ENCODE measurements at places on chromosomes 3 and 15. TPM values are rescaled to one million over a fixed set of nuclear protein-coding genes. Genes with fewer than 3 reads are reported as not detected.

ONECUT1 gene
- total RNA-seq, result not detected

HES1 gene
- 11.4 TPM for total RNA-seq

NAALADL2 gene
- total RNA-seq, result 5.2 TPM

TNFSF10 gene
- 15.7 TPM for total RNA-seq

ADIPOQ gene
- 19.3 TPM for total RNA-seq

GASK1A gene
- 0.92 TPM for total RNA-seq

TGM4 gene
- not detected for total RNA-seq

SYNPR gene
- total RNA-seq, result not detected

ROPN1B gene
- total RNA-seq, result 4.6 TPM

CCR9 gene
- total RNA-seq, result not detected

RBPMS2 gene
- total RNA-seq, result 255 TPM

DNAJC17 gene
- 19.7 TPM for total RNA-seq

SEC22C gene
- 23.9 TPM for total RNA-seq

SPPL2A gene
- 94.5 TPM for total RNA-seq

POPDC2 gene
- 605 TPM for total RNA-seq

GOLGA6L7 gene
- total RNA-seq, result not detected

CCR5 gene
- 0.49 TPM for total RNA-seq

TMEM212 gene
- total RNA-seq, result not detected

CLSTN2 gene
- total RNA-seq, result 8.4 TPM
